ENCODE measurements at places on chromosomes 12 and 14. TPM values are rescaled to one million over a fixed set of nuclear protein-coding genes. Genes with fewer than 3 reads are reported as not detected.

UNC119B gene
- 33.3 TPM for total RNA-seq

DIO2 gene
- total RNA-seq, result not detected

OR6J1 gene
- total RNA-seq, result not detected

INHBC gene
- total RNA-seq, result not detected

CIDEB gene
- total RNA-seq, result 1.3 TPM

FBRSL1 gene
- total RNA-seq, result 58.6 TPM

KLHL33 gene
- total RNA-seq, result not detected

Measured in mammary epithelial cell (primary cell).